AG20443 (cell line): ENCODE measurements at places on chromosomes 16 and 17.

DNA sequence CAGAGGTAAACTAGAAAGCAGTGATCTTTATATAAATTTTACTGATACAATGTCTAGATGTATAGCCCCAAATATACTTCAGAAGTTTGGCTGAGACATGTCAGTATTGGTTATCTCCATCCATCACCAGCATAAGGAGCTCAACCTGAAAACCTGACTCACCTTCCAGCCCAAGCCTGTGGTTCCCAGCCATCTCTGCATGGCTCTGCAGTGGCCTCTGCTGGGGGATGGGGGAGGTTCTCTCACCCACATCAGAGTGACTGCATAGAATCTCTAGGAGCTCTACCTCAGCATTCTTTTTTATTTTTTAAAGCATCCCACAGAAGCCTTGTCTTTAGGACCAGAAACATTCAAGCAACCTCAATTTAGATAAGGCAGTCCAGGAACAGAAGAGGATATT is 27.3 kb downstream of the USP7 start:
- peak; percentile 65 for DNase-seq

GRCh38 chr16:14140923-14141322 is 69.8 kb downstream of the MRTFB start:
- DNase-seq, result no peak

DNA sequence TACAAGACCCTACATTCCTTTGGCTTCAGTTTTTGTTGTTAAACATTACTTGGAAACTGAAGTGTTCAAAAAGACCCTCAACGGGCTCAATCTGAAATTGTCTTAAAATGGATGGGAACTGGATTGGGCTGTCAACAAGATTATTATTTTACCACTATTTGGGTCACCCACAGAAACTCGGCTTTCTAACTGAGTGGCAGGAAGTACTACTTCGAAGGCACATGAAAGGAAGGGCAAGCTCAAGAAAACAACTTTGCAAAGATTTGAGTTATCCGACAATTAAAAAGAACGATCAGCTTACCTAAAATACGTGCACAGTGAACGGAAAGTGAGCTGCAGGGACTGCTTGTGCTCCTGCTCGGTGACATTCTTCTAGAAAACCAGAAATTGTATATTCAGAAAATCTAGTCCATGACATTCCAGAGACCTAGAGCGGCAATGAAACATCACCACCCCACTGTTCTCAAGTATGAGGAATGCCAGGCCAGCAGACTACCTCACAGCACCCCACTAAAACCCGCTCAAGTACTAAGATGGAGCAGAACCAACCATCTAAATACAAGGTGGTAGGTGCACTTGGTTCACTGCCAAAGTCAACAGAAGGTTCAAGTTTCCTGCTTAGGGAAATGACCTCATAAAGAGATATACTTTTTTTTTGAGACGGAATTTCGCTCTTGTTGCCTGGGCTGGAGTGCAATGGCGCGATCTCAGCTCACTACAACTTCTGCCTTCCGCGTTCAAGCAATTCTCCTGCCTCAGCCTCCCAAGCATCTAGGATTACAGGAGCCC is 60.5 kb downstream of the ZZEF1 start:
- no peak for DNase-seq

DNA sequence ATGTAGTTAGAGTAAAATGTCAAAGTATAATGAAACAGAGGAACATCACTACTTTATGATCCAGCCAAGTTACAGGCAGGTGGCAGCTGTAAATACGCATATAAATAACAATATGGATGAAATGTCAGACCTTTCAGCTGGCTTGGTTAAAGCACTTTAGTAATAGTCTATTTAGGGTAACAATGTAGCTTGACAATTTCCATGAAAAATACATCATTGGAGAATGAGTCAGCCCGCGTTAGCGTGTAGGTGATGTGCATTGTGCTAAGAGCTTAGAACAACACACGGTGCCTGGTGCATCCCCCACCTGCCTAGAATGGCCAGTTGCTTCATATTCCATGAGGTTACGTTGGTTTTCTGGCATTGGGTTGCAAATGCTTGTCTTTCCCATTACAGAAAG is 119.4 kb downstream of the RBFOX1 start:
- no peak for DNase-seq

GRCh38 chr16:56933828-56934598 is 2.1 kb downstream of the HERPUD1 start:
- no peak for DNase-seq

DNA sequence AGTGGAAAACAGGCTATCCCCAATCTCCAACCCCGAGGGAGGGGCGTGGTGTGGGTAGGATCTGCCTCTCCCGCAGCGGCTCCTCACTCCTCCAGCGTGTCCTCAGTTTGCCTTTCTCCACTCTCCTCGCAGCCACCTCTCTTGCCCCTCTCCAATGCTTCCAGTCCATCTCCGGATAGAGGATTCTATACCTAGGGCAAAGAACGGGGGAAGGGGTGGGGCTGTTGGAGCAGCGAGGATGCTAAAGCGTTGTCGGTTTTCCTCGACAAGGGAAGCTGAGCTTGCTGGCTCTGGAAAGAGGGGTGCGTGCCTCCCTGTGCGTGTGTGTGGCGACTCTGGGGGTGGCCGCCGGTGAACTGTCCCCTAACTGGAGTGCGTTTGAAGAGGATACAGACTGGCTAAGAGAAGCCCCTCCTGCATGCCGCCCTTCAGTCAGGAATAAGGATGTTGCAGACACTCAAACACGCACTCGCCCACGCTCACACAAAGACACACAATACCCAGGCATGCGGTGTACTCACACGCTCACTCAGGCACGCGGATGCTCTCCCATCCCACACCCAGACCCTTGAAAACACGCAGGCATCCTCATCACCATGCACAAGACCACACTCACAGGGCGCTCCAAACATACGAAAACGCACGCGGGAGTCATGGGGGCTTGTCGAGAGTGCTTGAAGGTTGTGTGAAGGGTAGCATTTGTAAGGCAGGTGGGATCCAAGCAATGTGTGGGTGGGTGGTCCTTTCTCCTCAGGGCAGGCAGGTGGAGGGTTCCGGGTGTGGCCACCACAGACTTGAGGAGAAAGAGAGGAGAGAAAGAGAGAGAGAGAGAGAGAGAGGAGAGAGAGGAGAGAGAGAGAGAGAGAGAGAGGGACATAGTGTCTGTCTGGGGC is 655 bp upstream of the GPR139 start:
- no peak for DNase-seq

DNA sequence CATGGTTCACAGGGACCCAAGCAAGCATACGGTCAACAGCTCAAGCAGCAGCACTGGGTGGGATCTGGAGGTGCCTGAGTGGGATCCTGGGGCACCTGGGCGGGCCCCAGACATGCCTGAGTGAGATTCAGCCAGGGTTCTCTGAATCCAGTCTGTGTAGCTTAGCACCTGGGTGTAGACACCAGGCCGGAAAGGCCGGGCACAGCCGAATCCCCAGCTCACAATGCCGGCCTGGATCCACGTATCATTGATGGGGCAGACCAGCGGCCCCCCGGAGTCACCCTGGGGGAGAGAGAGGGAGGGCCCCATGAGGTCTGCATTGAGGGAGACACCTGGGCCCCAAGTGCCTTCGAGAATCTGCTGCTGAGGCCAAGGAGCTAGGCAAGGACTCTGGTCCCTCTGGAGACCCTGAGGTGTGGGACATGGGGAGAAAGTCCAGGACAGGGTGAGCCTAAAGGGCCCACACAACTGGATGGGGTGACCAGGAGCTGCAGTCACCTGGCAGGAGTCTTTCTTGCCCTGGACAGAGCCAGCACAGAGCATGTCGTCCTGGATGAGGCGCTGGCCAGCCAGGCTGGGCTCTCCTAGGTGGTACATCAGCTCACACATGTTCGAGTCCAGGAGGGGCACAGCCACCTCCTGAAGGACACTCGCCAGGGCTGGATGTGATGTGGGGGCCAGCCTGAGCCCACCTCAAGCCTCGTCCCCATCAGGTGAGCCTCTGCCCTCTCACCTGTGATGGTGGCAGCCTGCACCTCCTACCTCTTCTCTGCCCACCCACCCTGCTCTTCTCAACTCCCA is 9.7 kb downstream of the ZG16B start:
- no peak for DNase-seq

DNA sequence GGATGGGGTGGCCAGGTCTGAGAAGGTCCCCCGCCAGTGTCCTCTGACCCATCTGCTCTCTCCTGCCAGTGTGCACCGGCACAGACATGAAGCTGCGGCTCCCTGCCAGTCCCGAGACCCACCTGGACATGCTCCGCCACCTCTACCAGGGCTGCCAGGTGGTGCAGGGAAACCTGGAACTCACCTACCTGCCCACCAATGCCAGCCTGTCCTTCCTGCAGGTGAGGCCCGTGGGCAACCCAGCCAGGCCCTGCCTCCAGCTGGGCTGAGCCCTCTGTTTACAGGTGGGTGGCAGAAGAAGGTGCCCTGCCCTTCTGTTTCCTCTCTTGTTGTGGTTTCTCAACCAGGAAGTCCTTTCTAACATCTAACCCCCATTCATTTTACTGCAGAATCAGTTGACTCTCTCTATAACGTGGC is 7.1 kb downstream of the ERBB2 start:
- DNase-seq, result no peak

DNA sequence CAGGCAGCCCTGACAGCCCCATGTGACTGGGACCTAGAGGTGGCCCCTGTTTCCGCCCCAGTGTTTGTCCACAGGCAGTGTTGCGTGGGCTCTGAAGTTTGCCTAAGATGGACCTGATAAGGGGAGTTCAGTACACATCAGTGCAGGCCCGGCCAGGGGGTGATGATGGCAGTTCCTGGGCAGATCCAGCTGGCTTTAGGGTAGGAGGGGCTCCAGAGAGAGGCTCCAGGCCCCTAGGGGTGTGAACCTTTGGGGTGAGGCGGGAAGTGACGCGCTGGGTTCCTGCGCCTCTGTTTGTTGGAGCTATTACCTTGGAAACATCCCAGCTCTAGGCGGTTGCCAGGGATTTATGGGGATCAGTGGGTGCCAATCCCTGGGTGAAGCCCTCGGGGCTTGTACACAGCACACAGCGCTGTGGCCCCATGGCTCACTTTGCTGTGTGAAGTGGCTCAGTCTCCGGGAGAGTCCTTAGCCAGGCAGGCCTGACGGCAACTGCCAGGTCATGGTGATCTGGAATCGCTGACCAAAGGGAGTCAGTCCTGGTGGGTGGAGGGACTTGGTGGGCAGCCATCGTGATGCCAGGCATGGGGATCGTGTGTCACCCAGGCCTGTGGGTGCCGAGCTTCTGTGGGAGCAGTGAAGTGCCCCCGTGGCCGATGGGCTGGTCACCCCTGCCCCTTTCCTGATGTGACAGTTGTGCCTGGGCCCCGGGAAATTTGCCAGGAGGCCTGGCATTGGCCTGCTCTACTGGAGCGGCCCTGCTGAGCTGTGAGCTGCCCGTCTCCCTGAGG is 146.1 kb downstream of the SEC14L1 start:
- peak; percentile 29 for DNase-seq

GRCh38 chr16:21302898-21303528 is 24.9 kb upstream of the CRYM start:
- peak; percentile 63 for DNase-seq

GRCh38 chr17:10352893-10353292 is 19.9 kb downstream of the MYH13 start:
- no peak for DNase-seq

DNA sequence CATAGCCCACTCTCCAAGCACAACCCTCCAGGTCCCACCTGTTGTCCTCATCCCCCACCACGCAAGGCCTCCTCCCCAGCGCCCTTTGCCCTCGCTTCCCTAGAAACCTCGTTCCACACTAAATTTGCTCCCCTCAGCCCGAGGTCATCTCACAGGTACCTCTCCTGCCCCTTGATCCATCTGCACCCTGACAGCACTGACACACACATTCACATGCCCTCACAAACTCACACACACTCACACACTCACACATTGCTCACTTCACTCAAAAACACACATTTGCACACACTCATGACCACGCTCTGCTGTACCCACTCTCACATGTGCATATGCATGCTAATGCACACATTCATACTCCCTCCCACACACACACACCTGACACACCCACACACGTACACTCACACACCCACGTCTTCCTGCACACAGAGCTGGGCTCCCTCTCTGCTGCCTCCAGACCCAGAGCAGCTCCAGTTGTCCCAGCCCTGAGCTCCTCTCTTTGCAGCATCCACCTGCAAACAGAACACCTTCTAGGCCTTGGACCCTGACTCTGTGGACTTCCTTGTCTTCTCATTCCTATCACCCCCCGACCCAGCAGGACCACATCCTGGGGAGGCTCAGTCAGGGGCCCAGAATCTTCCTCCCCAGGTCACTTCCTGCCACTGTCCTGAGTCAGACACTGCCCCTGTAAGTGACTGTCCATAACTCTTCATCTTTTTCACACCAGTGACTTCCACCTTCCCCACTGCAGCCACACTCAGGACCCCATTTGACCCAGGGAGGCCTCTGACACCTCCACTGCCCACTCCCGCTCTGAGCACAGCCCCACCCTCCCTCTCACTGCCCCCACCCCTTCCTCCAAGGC is 4.9 kb downstream of the ASGR2 start:
- no peak for DNase-seq

DNA sequence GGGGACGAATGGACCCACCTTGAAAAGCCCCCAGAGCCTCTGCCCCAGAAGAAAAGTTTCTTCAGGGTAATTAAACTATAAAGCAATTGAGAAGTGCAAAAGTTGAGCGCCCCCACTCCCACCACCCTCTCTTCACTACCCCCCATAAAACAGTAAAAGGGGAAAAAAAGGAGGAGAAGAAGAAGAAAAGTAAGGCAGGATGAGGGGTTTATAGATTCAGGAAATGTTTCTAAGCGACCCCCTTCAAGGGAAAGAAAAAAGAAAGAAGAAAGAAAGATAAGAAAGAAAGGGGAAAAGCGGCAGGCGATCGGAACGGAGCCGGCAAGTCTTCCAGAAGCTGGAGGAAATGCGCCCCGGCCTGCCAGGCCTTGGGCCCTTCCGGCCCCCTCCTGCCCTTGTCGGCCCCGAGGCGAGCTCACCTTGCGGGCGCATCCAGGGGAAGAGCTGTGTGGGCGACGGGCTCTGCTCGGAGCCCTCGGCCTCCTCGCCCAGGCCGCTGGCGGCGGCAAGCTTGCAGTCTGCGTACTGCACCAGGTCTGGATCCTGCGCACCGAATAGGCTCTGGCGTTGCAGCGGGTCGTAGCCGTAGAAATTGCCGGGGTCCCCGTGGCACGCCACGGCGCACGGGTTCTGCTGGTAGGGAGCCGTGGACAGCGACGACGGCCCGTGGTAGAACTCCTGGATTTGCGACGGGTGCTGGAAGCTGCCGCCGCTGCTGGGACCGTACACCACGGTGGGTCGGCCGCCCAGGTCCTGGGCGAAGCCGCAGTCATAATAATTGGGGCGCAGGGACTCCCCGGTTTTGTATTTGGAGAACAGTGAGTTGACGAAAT is 1.0 kb downstream of the HOXB8 start:
- DNase-seq, result no peak

DNA sequence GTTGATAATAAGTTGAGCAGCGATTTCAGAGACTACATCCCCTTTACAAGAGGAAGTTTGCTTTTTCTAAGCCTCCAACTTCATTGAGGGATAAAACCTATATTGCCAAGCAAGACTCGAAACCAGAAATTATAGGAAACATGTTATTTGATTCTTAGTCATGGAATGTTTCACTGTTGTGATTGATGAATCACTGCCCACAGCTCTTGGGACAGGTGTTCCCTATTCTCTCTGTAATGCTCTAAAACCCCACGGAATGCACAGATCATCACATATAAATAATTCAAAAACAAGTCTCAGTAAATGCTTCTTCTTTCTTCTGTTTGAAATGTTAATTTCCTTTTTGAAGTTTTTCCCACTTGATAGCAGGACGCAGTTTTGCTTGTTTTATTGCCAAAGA is 809.5 kb upstream of the GOT2 start:
- DNase-seq, result peak; percentile 17
